ENCODE measurements at places on chromosomes 16 and 17.

DNA sequence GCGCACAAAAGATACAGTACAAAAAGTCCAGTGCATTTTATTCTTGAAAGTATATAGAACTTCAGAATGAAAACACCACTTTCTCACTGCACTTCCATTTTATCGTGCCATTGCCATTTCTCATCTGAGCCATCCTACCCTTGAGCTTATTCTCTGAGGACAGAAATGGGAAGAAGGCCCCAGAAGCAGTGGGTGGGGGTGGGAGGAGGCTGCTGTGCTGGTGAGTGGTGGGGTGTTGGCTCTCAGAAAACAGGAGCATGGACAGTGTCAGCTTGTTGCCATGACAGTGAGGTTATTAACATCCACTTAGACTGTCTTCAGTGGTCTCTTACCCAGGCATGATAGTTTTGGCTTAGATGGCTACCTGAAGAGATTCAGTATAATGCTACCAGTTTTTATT, 4.5 kb downstream of the ATMIN start:
- no peak for DNase-seq

GRCh38 chr17:78019976-78020716, 61.6 kb downstream of the TNRC6C start:
- no peak for DNase-seq

- no peak for DNase-seq
Observed at GRCh38 chr16:26795184-26795583, 271.5 kb upstream of the C16orf82 start.

DNA sequence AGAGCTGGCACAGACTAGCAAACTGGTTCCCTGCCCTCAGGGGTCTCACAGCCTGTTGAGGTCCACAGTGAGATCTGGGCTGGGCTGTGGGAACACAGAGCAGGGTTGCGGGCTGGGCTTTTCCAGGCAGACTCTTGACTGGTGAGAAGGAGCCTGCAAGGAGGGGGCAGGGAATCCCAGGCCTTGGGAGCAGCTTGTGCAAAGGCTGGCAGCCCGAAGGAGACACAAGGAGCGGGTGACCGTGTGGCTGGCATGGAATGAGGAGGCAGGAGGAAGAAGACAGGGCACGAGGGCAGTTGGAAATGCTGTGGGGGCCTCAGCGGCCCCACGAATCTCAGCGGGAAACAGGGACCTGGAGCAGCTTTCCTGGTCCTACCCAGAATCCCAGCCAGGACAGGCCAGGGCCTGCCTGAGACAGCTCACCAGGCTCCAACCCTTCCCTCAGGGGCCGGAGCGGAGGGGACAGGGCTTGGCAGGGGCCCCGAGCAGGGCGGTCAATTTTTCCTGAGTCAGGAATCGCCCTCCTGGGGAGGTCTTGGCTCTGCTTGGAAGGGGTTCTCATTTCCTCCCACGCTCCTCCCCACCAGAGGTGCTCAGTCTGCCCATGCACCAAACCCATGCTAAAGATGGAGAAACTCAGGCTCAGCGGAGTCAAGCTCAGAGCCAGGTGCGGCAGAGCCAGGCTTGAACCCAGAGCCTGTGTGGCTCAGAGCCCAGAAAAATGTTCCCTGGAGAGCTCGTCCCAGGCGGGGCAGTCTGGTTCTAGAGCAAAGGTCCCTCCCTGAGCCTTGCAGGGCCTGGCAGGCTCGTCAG, 9.2 kb upstream of the SNN start:
- no peak for DNase-seq

DNA sequence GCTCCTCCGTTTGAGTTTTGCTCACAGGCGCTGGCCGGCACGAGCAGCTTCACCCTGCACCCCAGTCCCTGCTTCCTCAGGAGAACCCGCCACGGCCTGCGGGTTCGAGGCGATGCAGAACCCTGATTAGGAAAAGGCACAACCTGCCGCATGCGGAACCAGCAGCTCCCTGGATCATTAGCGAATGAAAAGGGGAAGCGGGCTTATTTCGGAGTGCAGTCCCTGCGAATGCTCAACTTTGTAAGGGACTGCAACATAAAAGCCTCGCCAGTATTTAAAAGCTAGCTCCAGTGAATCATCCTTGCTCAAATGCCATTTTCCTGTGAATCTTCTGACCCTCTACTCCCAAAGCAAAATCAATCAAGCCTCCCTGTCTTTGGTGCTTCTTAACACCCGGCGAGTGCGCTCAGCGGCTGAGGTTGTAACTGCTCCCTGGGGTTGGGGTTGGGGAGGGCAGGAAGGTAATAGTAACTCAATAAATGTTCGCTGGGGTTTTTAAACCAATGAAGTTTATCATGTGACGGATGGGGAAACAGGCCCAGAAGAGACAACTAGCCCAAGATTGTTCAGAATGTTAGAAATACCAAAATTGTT, 678 bp upstream of the AKAP10 start:
- DNase-seq = no peak

- DNase-seq = no peak
Observed at GRCh38 chr17:55420776-55421178, 858 bp downstream of the MMD start.

DNA sequence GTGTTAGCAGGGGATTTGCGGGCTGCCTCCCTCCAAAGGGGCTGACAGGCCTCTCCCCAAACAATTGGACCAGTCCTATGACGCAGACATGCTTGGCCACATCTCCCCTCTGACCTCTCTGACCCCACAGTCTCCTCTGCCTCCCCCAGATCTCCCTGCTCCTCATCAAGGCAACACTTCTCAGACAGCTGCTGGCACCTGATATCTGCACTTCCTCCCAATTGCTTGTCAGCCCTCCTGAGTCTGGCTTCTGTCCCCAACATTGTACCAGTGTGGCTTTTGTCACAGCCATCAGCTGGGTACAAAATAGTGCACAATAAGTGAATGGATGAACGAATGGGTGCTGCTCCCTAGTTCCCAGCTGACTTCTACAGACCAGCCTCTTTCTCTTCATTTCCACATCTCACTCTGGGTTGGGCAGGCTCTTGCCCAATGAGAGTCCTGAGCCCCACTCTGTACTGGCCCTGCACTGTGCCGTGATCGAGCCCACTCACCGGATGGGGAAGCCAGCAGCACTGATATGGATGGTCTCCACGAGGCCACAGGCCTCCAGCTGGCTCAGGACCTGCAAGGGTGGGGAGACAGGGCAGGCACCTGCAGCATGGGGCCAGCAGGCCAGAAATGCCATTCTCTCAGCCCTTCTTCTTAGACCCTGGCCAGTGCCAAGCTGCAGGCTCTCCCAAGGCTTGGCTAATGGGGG, 17.1 kb downstream of the ZNHIT3 start:
- no peak for DNase-seq

GRCh38 chr16:86199871-86200695, 301.1 kb downstream of the IRF8 start:
- no peak for DNase-seq

GRCh38 chr17:1532836-1533602, 16.6 kb upstream of the INPP5K start:
- DNase-seq = no peak

DNA sequence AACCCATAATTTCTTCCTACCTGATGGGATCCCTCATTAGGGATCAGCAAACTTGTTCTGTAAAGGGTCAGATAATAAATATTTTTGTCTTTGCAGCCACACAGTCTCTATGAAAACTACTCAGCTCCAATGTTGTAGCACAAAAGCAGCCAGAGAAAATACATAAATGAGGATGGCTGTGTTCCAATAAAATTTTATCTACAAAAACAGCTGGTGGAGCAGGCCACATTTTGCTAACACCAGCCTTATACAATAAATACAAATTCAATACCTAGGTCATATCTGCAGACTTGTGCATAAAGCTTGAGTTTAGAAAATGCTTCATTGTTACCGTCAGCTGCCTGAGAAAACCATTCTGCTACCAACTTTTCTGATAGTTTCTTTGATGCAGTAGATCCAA, 38.4 kb upstream of the INTS2 start:
- DNase-seq = no peak

GRCh38 chr16:78353640-78354275, 254.3 kb downstream of the WWOX start:
- no peak for DNase-seq

DNA sequence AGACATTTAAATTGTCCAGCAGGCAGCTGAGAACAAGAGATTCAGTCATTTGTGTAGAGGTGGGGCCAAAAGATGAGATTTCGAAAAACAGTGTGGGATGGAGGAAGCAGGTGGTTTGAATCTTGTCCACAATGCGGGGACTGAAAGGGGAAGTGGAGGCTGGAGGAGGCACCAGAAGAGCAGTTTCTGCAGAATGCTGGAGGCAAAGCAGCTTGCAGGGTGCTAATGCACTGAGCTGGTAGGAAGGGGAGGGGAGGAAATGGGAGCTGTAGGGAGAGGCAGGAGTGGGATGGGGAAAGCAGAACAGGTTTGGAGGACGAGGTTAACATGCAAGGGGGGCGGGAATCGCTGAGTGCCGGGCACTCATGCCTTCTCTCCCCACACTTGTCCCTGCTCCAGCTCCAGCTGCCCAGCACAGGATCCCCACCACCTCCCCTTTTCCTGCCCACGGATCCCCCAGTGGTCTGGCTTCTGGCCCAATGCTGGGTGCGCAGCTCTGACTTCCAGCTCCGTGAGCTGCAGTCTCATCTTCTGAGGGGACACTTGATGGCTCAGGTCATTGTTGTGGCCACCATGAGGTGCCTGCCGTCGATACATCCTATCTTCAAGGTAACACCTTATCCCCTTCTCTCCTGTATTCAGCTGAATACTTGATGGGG, 9.4 kb downstream of the C17orf100 start:
- DNase-seq = no peak

DNA sequence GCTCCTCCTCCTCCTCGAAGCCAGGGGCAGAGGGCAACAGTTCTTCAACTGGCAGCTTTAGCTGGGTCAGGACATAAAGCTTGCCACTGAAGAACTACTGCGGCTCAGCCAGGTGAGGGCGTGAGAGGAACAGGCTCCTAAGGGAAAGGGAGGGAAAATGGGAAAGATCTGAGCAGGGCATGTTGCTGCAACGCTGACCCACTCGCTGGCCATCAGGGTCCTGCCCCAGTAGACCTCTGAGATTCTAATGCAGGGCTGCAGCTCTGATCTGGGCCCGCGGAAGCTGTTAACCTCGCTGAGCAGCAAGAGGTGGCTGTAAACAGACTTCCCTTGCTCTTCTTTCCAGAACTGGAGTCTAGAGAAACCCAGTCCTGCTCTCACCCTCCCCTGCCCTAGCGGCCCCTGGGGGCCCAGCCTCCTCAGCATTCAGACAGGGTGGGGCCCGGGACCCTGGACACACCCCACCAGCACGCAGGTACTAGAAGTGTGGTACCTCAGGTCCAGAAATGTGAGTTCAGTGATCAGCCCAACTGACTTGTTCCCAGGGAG, 3.8 kb upstream of the TLCD2 start:
- no peak for DNase-seq

GRCh38 chr16:15552507-15552906, 90.4 kb downstream of the MARF1 start:
- no peak for DNase-seq

DNA sequence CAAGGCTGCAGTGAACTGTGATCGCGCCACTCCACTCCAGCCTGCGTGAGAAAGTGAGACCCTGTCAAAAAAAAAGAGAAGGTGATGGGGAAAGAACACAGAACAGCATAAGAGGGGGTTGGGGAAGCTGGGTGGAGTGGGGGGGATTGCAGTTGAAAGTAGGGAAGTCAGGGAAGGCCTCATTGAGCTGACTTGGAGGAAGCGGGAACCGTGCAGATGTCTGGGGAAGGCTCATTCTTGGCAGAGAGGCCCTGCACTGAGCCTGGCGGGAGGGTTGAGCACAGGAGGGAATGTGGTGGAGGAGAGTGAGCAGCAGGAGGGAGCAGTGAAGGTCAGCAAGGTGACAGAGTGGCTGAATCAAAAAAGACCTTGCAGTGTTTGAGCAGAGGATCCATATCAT, 26.9 kb downstream of the IL4R start:
- no peak for DNase-seq

DNA sequence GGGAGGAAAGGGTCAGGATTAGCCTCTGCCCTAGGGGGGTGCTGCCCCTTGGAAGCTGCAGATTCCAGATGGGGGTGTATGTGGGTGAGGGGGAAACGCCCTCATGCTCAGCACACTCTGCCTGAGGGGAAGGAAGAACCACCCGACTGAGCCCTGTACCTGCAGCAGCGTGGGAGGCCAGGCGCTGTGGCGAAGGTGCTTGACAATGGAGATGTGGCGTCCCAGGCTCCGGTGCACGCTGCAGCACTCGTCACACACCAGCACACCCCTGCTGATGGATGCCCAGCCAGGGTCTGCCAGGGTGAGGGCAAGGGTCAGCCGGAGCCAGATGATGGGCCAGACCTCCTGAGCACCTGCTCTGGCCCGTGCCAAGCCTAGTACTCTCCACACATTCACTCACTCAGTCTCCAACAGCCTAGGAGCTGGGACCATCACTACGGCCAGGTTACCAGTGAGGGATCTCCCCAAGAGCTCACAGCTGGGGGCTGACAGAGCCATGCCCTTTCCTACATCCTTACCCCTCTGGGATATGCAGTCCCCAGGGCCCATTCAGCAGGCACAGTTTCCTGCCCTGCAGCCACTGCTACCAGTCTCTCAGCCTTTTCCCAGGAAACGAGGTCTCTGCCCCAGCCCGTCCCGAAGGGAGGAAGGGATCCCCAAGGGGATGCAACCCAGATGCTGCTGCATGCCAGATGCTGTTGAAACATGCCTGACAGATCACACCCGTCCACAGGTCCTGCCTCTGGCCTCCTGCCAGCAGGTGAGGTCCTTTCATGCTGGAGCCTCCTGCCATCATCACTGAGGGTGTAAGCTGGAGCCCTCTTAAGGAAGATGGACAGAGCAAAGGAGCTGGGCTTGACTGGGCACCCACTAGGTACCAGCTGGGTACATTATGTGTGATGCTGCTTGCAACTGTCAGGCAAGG, 5.9 kb downstream of the GIT1 start:
- no peak for DNase-seq

GRCh38 chr17:30173649-30174048, 57.0 kb downstream of the NSRP1 start:
- DNase-seq = no peak

- DNase-seq = no peak
Observed at GRCh38 chr17:83076938-83077337, 2.5 kb upstream of the METRNL start.

GRCh38 chr17:74460241-74460640, 6.2 kb upstream of the CD300A start:
- no peak for DNase-seq

DNA sequence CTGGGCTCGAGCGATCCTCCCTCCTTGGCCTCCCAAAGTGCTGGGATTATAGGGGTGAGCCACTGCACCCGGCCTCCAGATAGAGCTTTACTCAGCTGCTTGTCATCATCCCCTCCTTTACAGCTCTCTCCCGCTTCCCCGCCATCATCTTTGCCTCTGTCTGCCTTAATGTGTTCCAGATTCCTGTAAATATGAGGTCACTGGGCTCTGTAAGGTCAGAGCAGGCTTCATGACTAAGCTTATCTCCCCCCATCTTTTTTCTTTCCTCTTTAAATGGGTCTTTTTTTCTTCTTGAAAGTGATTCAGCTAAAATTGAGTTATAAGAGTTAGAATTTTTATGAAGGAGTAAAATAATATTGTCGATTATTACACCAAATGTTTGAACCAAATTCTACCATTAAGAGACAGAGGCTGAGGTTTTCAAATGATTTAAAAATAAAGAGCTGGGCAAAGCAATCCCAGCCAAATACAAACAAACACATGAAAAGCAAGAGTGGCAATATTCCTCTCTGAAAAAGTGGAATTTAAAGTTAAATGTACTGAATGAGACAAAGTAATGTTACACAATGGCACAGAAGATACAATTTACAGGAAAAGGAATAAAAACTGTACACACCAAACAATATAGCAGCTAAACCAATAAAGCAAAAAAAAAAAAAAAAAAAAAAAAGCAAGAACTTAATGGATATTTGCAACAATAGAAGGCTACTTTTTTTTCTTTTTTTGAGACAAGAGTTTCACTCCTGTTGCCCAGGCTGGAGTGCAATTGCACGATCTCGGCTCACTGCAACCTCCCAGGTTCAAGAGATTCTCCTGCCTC, 62.1 kb downstream of the CRISPLD2 start:
- peak; percentile 94 for DNase-seq

GRCh38 chr16:117379-118365, 20.8 kb downstream of the NPRL3 start:
- DNase-seq = no peak

Data from BJ (cell line).